Omental fat pad (tissue), 4 donors: ENCODE measurements at places on chromosomes 12 and 14. TPM values are rescaled to one million over a fixed set of nuclear protein-coding genes. Genes with fewer than 3 reads are reported as not detected.

HSPA2 gene
- 18.7 TPM for total RNA-seq

ITPR2 gene
- total RNA-seq = 52.2 TPM

SLC25A29 gene
- total RNA-seq = 72.2 TPM

SLC39A5 gene
- not detected for total RNA-seq
